CD4-positive, alpha-beta T cell treated with Interleukin-2 at 100 ng/mL for 4 hours (primary cell): ENCODE measurements at places on chromosomes 2 and 18.

DNA sequence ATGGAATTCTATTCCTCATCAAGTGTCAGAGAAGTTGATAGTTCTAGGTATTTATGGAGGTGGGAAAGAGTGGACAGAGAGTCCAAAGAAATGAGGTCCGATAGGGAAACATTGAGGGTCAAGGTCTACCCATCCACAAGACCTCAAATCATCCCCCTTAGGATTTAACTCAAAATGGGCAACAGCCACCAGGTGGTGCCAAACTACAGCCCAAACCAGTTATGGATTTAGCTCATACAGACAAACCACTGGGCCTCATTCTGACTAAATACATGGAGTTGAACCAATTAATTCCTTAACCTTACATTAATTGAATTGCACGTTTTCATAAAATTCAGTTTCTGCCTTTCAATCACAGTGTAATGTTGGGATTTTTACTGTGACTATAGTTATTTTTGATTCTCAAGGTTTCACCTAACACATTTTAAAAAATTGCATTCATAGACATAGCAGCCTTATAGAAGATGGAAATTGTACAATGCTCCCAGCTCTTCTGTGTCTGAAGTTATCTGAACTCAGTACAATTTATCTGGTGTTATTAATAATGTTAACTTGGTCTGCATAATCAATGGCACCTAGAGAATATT, 98.2 kb upstream of the HNMT start:
- DNase-seq = peak; percentile 37

DNA sequence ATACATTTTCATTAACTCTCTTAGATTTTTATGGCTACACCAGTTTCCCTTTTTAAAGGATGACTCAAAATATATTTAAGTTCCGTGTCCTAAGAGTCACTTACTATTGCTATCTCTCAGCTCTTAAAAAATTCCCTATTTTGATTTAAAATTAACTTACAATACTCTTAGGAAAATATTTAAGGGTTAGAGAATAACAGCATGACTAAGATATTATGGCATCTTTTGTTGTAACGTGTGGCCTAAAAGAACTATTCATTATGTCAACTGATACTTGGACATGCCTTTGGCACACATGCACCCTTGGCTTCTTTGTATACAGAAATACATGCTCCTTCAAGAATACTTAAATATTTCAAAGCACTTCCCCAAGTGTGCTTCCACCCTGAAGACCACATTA, 42.3 kb downstream of the SCN3A start:
- DNase-seq = no peak

DNA sequence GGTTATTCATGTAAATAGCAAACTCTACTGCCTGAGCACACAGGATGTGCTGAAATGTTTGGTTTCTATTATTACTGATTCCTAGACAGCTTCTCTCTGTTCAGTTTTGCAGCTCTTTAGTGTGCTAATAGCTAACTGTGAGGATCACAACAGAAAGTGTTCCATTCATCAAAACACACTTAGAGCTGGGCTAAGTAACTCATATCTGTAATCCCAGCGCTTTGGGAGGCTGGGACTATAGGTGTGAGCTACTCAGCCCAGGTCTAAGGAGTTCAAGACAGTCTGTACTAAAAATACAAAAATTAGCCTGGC, 63.2 kb downstream of the MOGAT1 start:
- no peak for DNase-seq

GRCh38 chr2:103010751-103011150, 248.9 kb downstream of the TMEM182 start:
- DNase-seq = no peak

DNA sequence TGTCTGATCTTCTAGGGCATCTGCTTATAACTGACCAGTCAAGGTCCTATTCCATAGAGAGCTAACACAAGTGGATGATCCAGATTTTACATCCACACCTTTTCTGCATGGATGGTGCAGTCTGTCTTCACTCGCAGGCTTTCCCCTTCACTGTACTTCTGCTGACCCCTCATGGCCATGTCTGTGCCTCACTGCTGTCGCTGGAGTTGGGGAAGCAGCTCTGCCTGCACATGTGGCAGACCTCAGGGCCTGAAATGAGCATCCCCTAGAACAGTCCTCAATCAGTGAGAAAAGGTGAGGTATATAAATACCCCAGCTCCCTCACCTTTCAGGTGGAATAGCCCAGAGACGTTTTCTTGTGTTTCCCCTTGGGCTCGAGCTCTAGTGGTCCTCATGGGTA, 233.8 kb downstream of the ANKRD36B start:
- no peak for DNase-seq

DNA sequence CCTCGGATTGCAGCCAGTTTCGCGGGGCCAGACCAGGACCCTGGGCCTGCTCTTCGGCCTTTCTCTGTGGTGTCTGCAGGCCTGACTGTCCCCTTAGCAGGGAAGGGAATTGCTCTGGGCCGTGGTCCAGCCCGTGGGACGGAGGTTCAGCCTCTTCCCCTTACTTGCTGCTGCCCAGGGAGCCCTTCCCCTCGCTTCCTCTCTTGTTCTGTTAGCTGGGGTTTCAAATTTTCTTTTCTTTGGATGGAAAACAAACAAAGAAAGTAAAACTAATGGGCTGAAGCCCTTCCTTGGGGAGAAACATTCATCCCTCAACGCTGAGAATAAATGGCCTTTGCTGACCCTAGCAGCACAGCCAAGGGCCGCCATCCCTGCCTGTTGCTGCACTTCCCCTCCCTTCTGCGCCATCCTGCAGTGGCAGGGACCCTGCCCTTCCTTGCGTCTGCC, 52.4 kb downstream of the ASAP2 start:
- no peak for DNase-seq

- no peak for DNase-seq
Measured at GRCh38 chr18:26322890-26323653, 96.8 kb downstream of the TAF4B start.

DNA sequence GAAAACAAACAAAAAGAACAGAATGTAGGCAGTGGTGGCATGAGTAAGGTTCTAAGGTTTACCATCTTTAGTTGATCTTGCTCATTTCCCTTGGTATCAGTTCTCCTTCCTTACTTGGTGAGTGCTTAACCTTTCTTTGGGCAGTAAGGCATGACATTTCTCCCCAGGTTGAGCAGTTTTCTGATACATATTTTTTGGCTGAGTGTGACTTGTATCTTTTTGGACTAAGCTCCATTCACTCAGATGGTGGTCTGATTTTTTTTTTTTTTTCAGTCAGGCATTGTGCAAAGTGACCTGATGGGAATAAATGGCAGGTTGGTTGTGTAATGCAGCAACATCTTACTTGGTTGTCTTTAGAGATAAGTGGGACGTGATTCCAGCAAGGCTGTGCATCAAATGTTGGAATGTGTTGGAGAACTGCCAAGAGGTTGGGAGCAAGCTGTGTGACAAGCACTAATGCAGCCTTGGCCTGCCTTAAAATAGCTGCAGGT, 15.1 kb downstream of the SPTBN1 start:
- DNase-seq = no peak

- DNase-seq = no peak
Measured at GRCh38 chr18:53025247-53025646, 685.2 kb downstream of the DCC start.
